ENCODE measurements at places on chromosomes 2 and 18. TPM values are rescaled to one million over a fixed set of nuclear protein-coding genes. Genes with fewer than 3 reads are reported as not detected.
A peak's percentile ranks its signal among the peaks of the same experiment; 100 is the strongest.

DNA sequence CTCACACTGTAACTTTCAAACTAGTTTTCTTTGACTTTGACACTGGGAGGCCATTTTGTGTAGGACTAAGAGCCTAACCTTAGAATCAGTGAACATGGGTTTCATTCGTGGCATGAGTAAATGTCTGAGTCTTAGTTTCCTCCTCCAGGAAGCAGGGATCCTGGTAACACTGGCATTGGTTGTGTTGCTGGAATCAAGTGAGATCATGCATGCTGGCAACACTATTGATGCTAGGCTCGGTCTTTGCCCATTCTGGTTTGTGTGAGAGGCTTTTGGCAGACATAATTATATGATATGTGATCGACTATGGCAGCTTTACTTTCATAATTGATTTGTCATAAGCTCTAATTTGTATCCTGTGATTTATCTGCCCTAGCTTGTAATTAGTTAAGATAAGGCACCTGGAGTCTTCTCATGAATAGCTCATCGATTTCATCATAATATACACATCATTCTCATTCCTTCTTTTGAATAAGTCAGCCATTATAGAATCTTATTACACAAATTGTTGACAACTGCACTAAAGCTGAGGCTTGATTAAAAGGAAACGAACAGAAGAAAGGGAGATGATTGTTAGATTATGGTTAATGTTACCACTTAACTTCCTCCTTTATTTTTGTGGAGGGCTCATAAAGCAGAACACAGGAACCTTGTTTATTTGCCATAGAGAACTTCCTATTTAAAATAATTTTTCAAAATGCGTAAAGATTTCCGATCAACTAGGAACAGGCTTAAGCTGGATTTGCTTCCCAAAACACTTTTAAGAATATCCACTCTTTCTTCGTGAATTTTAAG is 12.6 kb downstream of the PPP1R1C start:
- DNase-seq = no peak

VWC2L gene
- not detected for total RNA-seq

GRCh38 chr18:54726143-54726542 is 102.1 kb upstream of the RAB27B start:
- DNase-seq = no peak

DNA sequence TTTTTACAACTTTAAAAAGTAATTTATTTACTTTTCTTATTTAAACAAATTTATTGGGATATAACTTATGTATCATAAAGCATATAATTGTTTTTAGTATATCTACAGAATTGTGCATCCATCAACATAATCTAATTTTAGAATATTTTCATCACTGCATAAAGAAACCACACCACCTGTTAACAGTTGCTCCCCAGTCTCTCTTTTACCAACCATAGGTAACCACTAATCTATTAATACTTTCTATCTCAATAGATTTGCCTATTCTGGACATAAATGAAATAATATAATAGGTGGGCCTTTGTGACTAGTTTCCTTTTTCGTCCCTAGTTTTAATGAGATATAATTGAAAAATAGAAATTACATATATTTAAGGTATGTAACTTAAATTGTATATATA is 90.6 kb downstream of the ADAM23 start:
- DNase-seq = no peak

DNA sequence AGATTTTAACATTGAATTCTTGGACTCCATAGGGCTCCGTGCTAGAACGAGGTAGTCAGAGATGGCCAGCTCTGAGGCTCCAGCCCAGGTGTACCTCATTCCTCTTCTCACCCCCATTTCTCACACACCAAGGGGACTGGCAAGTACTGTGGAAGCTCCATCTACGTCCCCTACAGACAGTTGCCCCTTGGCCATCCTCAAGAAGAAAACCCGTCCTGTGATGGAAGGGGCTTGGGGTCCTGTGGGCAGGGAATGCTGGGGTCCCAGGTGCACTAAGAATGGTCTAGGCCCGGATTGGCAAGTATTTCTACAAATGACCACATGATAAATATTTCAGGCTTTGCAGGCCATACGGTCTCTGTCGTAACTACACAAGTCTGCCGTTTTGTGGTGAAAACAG is 110.3 kb downstream of the PDCL3 start:
- DNase-seq = no peak

UCN gene
- total RNA-seq = 1.2 TPM

KCNJ13 gene
- total RNA-seq = not detected

DNA sequence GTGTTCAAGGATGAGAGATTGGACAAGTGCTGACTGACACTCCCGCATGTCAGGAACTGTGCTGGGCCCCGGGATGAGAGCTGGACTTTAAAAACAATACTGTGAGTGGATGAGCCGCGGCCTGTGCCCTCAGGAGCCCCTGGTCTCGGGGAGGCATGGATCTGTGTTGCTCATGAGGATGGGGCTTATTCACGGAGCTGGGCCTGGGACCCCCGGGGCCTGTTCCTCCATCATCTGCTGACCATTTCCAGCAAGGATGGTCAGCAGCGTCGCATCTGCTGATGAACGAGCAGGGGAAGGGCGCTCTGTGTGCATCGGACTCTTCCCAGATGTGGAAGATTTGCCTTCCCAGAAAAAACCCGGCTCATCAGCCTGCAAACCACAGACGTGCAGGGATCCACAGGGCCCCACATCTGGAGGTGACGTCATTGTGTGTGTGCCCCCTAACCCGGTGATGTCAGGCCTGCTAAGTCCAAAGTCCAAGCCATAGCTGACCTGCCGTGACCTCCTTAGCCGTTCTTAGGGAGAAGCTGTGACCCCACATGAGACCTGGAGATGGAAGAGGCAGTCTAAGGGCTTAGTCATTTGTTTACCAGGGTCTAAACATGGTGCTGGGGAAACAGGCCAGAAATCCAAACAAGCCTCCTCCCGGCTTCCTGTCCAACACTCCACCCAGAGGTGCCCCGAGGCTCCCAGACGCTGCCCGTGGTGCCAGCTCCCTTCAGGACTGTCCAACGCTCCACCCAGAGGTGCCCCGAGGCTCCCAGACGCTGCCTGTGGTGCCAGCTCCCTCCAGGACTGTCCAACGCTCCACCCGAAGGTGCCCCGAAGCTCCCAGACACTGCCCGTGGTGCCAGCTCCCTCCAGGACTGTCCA is 143.9 kb downstream of the PXDN start:
- DNase-seq = no peak

GRCh38 chr2:134268265-134268664 is 14.4 kb downstream of the MGAT5 start:
- DNase-seq = no peak

DNA sequence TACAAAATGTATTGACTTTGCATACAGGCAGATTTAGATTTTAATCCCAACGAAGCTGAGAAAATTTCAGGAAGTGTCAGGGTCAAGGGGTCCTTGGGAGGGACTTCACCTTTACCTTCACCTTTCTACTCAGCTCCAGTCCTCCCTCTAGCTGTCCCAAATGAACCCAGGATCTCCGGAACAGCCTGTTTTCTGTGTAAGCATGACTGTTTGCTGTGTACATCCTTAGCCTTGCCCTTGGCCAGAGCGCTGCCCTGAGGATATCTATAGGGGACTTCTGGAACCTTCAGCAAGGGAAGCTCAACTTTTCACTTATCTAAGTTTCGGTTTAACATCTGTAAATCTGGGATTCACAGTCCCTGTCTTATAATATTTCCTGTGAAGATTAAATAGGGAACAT is 246.8 kb upstream of the ST6GAL2 start:
- no peak for DNase-seq

- DNase-seq = no peak
These were observed 35.2 kb downstream of the SPOPL start for GRCh38 chr2:138536740-138537139.

GRCh38 chr18:52140986-52141385 is 199.0 kb upstream of the DCC start:
- no peak for DNase-seq

DNA sequence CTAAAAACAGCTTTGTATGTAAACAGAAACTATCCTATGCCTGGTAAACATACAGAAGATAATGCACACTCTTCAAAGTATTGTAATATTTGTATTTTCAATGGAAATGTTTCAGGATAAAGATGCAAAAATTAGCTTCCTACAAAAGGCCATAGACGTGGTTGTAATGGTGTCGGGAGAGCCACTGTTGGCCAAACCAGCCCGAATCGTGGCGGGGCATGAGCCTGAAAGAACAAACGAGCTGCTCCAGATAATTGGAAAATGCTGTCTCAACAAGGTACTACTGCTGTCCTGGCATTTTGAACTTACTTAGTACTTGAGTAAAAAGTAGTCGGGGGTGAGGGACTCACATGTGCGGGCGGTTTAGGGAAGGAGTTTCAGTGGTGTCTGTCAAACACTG is 5.4 kb downstream of the TRAF3IP1 start:
- no peak for DNase-seq

COBLL1 gene
- total RNA-seq = 63.5 TPM

- no peak for DNase-seq
These were observed 280.4 kb downstream of the TDRD15 start for GRCh38 chr2:21404137-21404536.

DNA sequence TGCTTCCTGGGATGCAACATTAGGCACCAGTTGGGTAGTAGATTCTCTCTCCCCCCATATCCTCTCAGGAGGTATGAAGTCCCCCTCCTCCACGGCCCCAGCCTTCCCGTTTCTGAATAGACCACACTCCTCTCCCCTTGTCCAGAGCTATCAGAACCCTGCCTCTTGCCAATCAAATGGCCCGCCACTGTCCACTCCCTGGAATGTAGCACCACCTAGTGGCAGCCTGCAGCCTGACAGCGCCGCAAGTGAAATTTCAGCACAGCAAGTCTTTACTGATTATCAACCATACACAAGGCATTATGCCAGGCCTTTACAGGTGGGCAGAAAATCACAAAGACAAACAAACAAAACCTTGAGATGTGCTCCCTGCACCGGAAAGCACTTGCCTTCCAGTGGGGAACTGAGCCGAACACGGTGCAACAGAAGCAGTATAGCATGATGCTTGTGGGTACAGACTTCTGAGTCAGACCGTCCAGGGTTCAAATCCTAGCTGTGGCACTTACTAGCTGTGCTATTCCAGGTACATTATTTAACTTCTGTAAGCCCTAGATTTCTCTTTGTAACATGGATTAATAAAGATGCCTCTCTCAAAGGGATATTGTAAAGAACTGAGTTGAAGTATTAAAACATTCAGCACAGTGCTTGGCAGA is 174.0 kb downstream of the SMAD2 start:
- DNase-seq = no peak

DNA sequence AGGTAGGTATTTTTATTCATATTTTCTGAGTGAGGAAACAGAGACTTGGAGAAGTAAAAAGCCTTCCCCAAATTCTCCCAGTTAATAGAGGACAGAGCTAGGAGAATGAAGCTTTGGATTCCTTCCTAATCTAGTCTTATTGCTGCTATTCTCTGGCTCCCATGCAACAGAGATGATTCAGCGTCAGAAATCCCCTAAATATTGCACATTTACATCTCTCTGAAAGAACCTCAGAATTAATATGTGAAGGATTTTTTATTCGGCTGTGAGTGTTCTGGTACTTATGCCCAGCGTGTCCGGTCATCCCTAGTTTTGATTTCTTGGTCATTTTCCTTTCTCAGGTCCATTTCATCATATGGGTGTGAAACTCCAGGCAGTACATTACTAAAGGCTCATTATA is 91.2 kb upstream of the SESTD1 start:
- DNase-seq = no peak

GRCh38 chr2:170554278-170554955 is 160.7 kb upstream of the SP5 start:
- peak; percentile 84 for DNase-seq

PDE1A gene
- total RNA-seq = 17.1 TPM

DNA sequence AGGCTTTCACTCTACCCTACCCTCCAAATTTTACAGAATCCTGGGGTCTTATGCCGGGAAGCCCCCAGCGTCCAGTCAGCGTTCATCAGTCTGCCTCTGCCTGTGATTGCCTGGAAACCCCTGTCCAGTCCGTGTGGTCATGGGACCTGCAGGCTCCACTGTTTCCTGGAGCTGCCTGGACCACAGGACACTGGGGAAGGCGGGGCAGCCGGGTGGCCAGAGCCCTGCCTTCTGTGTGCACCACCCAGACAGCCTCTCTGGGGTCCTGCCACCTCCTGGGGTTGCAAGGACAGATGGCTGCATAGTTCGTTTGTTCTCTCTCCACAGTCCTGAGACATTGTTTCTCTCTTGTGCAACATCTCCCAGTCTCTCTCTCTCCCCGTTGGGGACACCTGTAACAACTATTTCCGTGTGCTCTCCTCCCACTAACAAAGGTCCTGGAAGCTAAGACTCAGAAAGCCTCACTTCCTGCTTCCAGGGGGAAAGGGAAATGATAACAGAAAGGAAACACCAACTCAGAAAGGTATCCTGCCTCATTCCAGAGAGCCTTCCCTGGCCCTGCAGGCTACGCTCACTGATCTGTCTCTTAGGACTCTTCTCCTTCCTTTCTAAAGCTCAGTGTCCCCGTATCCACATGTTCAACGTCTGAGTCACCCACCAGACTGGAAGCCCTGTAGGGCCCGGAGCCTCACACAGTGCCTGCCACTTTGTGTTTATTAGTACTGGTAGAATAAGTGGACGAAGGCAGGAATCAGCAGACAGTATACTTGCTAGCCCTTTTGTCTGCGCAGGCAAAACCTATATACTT is 192.8 kb upstream of the RAB12 start:
- DNase-seq = no peak

XIRP2 gene
- total RNA-seq = 0.15 TPM

SANBR gene
- total RNA-seq = 17.7 TPM

GRCh38 chr2:105919826-105920225 is 175.1 kb downstream of the NCK2 start:
- DNase-seq = peak; percentile 9

DNA sequence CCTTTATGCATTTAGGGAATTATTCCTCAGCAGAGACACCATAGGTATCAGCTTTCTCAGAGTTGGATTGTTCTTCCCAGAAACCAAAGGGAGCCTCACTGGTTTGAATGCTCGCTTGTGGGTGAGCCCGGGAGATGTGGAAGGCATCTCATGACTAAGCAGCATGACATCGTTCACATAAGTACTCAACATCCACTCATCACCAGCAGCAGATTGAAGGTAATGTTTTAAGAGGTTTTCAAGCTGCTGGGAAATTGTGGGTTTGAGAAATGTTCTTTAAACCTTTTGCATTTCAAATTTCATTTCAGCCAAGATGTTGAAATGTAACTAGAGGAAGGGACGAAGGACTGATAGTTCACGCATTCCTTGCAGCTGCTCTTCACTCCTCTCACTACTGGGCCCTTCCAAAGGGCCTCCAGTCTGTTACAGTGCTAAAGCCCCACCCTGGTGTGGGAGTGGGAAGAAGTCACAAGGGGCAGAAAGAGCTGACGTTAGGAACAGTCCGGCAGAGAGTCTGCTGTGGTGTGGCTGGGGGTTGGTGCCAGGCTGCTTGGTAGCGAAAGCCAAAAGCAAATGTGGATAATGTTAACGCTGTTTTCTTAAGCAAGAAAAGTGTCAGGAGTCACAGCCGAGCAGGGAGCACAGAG is 324.5 kb upstream of the EPHA4 start:
- DNase-seq = no peak

LAPTM4A gene
- 241 TPM for total RNA-seq
